CD4-positive, alpha-beta T cell treated with Interleukin-17A for 4 hours (primary cell): ENCODE measurements at places on chromosomes 11 and 22.
A peak's percentile ranks its signal among the peaks of the same experiment; 100 is the strongest.

GRCh38 chr11:27233654-27234042, 129.4 kb downstream of the CCDC34 start:
- no peak for DNase-seq

DNA sequence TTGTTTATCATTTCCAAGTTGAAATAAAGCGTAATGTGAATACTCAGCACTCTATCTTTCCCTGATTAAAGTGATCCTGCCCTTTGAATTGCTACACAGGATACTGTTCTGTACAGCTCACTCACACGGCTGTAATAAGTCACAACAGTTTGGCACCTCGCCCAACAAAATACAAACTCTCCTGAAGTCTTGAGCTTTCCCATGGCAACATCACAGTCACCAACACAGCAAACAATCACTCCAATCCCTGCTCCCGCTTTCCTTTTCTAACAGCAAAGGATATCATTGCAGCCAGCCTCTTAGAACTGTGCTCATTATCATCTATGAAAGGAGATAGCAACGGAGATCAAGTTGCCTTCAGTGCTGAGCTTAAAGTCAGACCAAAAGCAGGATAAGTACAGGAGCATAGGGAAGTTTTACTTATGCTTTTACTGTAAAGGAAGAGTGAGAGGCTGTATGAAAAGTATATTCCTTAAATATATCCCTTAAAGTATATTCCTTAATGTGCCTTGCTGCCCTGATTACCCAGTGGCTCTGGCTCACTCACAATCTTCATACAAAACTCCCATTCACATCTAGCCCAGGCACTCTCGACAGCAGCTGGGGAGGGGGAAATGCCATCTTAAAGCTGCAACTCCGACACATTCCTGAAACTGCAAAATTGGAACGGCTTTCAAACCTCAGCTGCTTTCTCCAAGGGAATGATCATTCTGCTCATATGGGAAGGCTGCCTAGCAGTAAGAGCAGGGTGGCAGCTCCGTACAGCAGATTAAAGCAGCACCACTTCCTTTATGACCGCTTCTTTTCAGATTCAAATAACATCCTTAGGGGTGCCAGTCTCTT, 35.8 kb downstream of the MAML2 start:
- DNase-seq: peak; percentile 54

DNA sequence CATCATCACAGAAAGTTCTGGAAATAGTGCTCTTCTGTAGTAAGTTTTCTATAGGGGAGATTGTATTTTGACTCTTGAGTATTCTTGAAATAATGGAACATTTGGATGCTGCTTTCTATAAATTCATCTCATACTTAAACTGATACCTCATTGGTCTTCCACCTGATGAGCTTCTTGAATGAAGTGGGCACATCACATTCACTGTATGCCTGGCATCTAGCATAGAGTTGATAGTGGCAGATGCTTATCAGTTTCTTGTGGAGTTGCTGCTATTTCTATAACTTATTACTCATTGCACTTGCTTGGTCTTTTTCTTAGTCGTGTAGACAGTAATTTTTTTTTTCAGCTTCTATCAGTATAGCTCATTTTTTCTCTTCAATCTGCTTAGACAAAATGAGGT, 5.4 kb downstream of the ATXN10 start:
- DNase-seq: no peak

DNA sequence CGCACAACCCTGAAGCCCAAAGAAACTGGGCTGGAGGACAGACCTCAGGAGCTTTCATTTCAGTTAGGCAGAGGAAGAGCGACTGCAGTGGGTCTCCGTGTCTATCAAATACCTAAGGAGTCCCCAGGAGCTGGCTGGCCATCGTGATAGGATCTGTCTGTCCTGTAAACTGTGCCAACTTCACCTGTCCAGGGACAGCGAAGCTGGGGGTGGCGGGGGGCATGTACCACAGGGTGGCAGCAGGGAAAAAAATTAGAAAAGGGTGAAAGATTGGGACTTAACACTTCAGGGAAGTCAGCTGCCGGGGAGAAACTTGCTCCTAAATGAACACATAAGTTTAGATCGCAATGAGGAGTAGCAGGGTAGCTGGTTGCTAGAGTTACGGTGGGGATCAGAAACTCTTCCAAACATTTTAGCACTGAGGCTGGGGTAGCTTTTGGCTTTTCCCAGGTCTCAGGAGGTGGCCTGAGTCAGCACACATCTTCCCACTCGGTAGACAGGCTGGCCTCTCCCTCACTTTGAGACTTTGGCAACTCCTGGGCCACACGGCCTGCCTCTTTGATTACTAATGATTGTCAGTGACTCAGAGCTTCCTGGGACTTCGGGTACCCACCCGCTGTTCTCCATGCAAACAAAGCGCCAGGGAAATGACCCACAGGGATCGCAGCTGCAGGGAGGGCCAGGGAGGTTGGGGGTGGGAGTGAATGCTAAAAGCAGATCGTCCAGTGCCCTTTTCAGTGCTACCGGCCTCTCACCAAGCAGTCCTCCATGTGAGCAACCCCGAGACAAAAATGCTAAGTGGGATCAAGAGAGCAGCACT, 2.9 kb upstream of the MTFP1 start:
- DNase-seq: peak; percentile 36
